ENCODE measurements at places on chromosomes 11 and 22.

DNA sequence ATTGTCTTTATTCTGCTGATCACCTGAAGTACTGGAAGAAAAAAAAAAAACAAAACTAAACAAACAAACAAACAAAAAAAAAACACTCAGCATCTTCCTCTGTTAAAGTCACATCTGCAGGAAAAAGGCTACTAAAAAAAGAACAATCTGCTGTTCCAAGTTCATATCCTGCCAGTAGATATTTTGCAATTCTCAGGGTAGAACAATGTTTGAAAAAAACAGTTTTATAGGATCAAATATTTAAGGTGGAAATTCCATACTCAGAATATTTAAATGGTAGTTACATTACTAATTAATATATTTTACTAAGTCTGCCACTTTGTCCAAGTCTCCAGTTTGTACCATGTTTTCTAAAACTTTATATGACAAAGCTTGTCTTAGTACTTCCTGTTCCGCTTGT, 175.2 kb downstream of the SBF2 start:
- no peak for DNase-seq

DNA sequence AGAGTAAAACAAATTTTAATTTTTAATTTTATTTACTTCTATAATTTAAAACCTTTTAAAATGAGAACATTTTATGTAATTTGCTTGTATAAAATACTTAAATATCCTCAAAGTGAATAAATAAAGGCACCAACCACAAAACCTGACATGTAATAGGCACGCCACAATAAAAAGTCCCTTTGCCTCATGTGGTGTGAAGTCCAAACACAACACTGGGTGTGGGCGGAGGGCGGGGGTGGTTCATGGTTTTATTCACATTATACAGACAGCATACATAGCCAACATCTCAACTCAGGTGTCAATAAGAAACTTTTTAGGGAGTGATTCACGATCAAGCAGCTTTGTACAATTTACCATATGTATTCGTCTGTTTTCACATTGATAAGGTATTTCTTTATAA, 107.9 kb downstream of the ANO3 start:
- DNase-seq, result no peak

GRCh38 chr22:25869771-25870170, 127.8 kb downstream of the MYO18B start:
- no peak for DNase-seq

GRCh38 chr11:58592760-58593472, 14.1 kb downstream of the ZFP91 start:
- no peak for DNase-seq

DNA sequence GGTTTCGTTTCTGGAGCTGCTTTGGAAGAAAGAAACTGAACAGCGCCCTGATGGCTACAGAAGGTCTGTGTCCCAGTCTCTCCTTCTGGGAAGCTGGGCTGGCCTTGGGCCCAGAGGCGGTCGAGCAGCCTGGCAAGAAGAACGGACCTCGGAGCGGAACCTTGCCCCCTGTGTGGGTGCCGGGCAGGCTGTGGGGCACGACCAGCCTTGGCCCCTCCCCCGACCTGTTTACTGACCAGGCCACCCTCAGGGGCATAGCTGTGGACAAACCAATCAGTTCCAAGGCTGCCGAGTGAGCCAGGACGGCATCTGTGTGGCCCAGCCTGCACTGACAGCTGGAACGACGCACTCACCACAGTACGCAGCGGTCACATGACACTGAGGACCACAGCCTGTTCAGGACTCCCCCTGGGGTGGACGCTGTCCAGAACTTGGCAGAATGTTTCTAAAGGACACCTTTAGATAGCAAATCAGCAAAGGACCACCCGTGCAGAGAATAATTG, 7.2 kb downstream of the PIM3 start:
- no peak for DNase-seq

- DNase-seq, result no peak
Observed at GRCh38 chr11:47991266-47991830, 11.0 kb downstream of the PTPRJ start.

DNA sequence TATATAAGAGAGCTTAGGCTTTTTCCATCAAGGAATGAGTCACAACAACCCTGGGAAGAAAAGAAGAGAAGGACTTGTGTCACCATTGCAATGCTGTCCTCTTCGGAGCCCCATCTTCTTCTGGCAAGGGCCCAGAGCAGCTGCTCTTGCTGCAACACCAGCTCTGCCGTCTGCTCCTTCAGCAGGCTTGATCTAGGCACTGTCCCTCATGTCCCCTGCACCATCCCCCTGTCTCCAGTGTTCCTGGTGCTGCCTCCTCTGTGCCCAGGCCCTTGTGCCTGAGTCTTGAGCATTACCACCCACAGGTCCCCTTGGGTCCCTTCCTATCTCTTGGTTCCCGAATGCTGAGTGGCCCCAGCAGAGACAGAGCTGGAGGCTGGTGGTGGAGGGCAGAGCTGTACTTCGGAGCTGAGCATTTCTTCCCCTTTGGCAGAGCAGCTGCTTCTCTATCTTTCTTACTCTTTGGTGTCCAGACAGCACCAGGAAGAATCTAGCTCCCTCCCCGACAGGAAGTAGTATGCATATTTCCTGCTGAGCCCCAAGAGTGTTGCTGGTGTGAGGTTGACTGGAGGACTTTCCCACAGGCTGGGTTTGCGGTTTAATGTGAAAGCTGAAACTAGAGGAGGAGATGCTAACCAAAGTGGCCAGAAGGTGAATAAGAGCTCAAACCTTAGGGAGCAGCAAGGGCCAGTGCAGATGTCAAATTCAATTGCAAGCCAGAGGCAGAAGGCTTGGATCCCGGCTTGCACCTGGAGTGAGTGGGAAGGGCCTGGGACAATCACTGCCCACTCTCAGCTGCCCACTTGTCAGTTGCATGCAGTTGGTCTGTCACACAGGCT, 27.8 kb downstream of the WEE1 start:
- no peak for DNase-seq

DNA sequence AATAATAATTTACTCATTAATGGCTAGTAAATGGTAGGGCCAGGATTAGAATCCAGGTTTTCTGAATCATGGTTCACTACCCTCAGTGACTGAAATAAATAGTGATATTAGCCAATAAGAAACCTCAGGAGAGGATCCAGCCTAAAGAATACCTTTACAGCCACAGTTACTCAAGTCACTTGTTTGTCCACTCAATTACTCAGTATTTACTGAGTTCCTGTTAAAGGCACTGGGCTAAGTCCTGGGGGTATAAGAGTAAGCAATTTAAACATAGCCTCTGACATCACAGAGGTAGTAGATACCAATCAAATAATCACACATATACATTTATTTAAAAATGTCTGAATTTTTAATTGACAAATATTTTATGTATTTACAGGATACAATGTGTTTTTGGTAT, 56.8 kb upstream of the GAB2 start:
- DNase-seq, result no peak

- DNase-seq, result no peak
Observed at GRCh38 chr11:61940466-61940865, 9.7 kb upstream of the BEST1 start.

DNA sequence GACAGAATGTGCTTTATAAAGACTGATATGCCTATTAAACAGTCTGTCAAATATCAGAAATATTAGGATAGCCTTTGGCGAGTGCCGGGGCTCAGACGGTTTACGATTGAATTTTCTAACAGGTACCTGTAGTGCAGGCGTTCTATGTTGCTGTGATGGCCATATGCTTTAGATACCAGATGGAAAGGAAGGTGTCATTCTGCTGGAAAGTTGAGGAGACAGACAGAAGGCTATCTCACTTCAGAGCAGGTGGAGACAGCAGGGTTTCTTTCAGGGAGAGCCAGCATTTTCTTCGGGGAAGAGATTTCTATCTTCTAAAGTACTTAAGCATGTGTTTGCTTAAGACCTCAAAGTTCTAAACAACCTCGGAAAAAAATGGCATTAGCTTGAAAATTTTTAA, 415.4 kb downstream of the NTM start:
- no peak for DNase-seq

GRCh38 chr11:27060816-27061460, 20.3 kb downstream of the BBOX1 start:
- DNase-seq, result no peak

- DNase-seq, result no peak
Observed at GRCh38 chr22:34986523-34986922, 79.4 kb upstream of the ISX start.

- no peak for DNase-seq
Observed at GRCh38 chr11:24406389-24406788, 90.5 kb upstream of the LUZP2 start.

GRCh38 chr22:18157714-18158028, 7.7 kb downstream of the USP18 start:
- DNase-seq, result no peak

- no peak for DNase-seq
Observed at GRCh38 chr11:45238724-45239123, 47.4 kb downstream of the SYT13 start.

DNA sequence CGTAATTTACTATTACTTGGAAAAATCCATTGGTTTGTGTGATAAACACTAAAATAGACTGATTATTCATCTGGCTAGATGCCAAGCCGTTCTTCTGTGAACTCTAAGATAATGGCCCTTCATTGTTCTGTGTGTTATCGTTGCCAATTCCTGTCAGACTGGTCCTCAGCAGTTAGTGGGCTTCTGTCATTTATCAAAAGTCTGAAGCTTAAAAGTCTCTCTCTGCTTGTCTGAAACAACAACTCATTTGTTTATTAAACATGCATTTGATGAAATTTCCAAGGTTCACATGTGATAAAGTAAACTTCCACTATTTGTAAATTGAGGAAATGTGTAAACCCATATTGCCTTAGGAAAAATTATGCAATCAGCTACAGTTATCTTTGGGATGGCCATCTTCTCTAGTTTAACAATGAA, 21.1 kb upstream of the RDX start:
- DNase-seq, result no peak

- DNase-seq, result no peak
Observed at GRCh38 chr11:66858939-66859685, 2.2 kb downstream of the LRFN4 start.

GRCh38 chr11:57131080-57131790, 50.5 kb upstream of the LRRC55 start:
- no peak for DNase-seq

GRCh38 chr11:113365895-113366294, 21.7 kb upstream of the ANKK1 start:
- no peak for DNase-seq

DNA sequence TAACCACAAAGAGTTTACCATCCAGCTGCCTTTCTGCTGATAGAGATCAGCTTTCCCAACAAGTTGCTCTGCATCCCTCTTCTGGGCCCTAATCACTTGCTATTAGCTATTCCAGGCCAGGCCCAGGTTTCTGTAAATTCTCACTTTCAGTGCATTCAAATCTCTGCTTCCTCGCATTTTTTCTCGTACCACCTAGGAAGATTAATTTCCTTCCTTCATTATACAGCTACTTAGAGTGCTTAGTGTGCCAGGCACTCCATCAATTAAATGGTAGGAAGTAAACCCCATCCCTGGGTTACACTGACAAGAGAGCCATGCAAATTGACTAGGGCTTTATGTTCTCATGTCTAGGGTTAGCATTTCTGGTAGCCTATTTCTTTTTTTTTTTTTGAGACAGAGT, 9.7 kb downstream of the SIAE start:
- no peak for DNase-seq

GRCh38 chr11:61126256-61126655, 24.0 kb downstream of the CD5 start:
- DNase-seq, result no peak

GRCh38 chr11:127632976-127633680, 632.6 kb upstream of the KIRREL3 start:
- DNase-seq, result no peak

- no peak for DNase-seq
Observed at GRCh38 chr11:115080923-115081680, 402.8 kb downstream of the NXPE2 start.

- DNase-seq, result no peak
Observed at GRCh38 chr11:69295995-69296889, 2.3 kb downstream of the MYEOV start.

DNA sequence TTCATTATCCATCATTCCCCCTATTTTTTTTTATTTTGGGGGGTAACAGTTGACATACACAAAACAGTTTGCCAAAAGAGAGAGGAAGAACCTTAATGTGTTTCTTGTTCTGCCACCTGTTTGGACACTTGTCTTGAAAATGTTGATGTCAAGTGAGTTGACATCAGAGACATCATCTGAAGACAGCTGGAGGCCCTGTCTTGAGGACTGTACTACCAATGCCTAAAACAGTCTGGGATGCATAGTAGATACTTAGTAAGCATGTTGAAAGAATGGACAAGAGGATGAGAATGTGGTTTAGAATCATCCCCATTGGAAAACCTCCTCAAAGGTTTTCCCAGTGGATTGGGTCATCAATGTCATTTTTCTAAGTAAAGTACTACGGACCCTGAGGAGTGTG, 2.4 kb upstream of the ARHGEF12 start:
- DNase-seq, result peak; percentile 7

- peak; percentile 65 for DNase-seq
Observed at GRCh38 chr11:113189909-113190667, 124.3 kb upstream of the TTC12 start.

All from hematopoietic multipotent progenitor cell treated with erythropoietin and hydrocortisone succinate and interleukin-3 and kit ligand, for 17 days (in vitro differentiated cells).